ENCODE measurements at places on chromosomes 13 and 19. TPM values are rescaled to one million over a fixed set of nuclear protein-coding genes. Genes with fewer than 3 reads are reported as not detected.

KLHL1 gene
- 4.8 TPM for total RNA-seq

SLC10A2 gene
- total RNA-seq: not detected

LATS2 gene
- total RNA-seq: 17.0 TPM

ZNF536 gene
- total RNA-seq: 126 TPM

MAST1 gene
- 23.3 TPM for total RNA-seq

FPR3 gene
- 0.66 TPM for total RNA-seq

SPRED3 gene
- total RNA-seq: 0.38 TPM

PGLYRP1 gene
- total RNA-seq: 0.93 TPM

ZNF208 gene
- total RNA-seq: 34.3 TPM

KCTD12 gene
- total RNA-seq: 197 TPM

CGB7 gene
- not detected for total RNA-seq

OR7A5 gene
- total RNA-seq: not detected

ZNF90 gene
- 8.5 TPM for total RNA-seq

SEMA6B gene
- total RNA-seq: 13.1 TPM

RASA3 gene
- total RNA-seq: 29.1 TPM

NEK3 gene
- 16.1 TPM for total RNA-seq

SIGLEC8 gene
- not detected for total RNA-seq
